ENCODE measurements at places on chromosomes 5 and 9.

DNA sequence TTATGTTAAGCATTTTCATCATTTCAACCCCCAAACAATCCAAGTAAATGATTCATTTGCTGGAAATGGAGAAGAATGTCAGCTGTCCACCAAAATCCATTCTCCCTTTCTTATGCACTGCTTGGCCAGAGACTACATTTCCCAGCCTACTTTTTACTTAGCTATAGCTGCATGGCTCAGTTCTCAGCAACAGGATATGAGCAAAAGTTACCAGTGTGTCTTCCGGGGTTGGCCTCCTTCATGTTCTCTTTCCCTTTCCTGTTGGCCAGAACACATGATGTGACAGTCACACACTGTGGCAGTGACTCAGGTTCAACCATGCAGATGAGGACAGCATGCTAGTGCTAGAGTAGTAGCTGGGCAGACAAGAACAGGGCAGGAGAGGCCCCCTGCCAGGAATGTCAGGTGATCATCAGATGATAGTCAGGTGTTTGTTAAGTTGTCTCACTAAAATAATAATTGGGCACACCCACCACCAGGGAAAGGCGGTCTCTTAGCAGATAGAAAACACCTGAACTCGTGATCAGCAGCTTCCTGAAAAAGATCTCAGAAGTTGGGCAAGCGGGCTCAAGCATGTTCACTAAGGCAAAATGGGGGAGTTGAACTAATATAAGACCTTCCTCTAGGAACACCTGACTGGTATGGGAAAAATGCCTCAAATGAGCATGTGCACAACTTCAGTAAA is 12.2 kb downstream of the GPR150 start:
- H3K27ac ChIP-seq = peak overlapping the region; percentile 89
- H3K27me3 ChIP-seq = peaks cover 5% of the 10 kb centered on the region

DNA sequence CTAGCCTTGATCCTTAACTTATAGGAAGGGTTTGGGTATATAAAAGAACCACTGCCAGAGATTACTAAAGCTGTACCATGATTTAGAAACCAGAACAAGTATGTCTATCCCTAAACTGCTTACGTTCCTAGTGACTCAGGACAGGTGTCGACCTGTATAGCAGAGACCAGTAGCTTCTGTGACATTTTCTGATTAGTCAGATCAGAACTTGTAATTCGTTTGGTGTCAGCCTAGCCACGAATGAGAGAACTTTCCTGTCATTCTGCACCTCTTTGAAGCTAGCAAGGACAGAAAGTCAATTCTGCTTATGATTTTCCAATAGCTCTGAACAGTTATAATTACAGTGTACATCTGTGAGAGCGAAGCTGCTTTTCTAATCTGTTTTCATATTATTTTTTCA is 39.5 kb downstream of the PRKACG start:
- peaks cover 2% of the 10 kb centered on the region for H3K36me3 ChIP-seq
- peaks cover 7% of the 10 kb centered on the region for H3K4me1 ChIP-seq
- no peak for DNase-seq
- H3K4me3 ChIP-seq = no peak overlapping the region
- peaks cover 2% of the 10 kb centered on the region for H3K27me3 ChIP-seq
- H3K27ac ChIP-seq = no peak overlapping the region

DNA sequence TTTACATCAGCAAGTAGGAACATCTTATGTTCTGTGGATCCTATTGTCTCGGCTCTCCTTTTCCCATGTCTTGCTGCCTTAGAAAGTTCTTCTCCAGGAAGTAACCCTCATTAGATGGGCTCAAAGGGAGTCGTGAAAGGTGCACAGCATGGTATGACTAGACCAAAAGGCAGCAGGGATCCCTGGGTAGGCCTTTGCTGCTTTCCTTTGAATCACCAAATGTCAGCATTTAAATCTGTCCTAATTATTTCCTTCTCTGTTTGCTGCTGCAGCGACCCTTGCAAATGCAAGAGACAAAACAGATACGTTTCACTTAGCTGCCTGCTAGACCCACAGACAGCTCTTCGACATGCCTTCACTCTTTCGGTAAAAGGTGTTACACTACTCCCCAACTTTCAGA is 218.4 kb downstream of the ACTL7B start:
- H3K4me1 ChIP-seq = no peaks in the 10 kb centered on the region
- peaks cover 3% of the 10 kb centered on the region for H3K36me3 ChIP-seq
- no peak for DNase-seq

GRCh38 chr9:125812403-125812802 is 65.2 kb downstream of the PBX3 start:
- H3K27me3 ChIP-seq = no peaks in the 10 kb centered on the region
- no peak for DNase-seq
- no peak overlapping the region for H3K27ac ChIP-seq
- H3K4me1 ChIP-seq = no peaks in the 10 kb centered on the region

DNA sequence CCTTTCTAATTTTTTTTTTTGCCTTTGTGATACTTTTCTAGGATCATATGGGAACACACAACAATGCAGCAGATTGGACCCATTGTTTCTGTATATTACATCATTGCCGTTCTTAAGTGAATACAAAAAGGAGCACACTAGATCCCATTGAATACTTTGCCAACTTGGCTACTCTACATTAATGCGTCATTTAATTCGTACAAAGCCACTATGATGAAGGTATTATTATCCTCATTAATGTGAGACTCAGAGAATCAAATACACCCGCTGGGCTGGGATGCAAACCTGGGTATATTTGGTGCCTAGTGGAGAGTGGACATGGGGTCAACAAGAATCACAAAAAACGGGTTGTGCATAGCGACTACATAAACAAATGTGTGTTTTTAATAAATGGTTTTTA is 31.9 kb downstream of the OR2K2 start:
- no peak overlapping the region for H3K27ac ChIP-seq
- H3K27me3 ChIP-seq = peaks cover 12% of the 10 kb centered on the region
- H3K4me3 ChIP-seq = no peak overlapping the region
- DNase-seq = no peak
- peaks cover 2% of the 10 kb centered on the region for H3K4me1 ChIP-seq

GRCh38 chr5:137997726-137998213 is 35.1 kb downstream of the FAM13B start:
- H3K36me3 ChIP-seq = peaks cover 12% of the 10 kb centered on the region
- no peak overlapping the region for H3K4me3 ChIP-seq
- H3K4me1 ChIP-seq = peaks cover 22% of the 10 kb centered on the region
- no peak overlapping the region for H3K27ac ChIP-seq
- no peak for DNase-seq

DNA sequence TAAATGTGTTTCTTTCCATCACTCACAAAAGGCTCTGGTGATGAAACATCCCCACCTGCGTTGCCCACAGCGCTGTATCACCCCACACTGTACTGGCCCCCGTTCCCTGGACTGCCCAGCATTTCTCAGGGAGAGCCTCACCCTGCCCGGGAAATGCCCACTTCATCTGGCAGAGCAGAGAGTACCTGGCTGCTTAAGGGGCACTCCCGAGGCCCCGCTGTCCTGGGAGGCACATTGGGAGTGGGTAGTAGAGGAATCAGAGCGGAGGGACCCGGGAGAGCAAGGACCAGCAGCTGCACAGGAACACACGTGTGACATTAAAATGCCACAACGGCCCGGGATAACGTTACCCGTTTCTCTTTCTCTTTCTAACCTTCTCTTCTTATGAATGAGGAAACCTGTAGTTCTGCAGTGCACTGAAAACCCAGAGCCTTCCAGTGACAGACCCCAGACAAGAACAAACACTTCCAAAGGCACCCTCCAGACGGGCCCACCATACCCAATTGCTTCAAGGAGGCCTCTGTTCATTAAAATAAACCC is 110.0 kb downstream of the ROR2 start:
- no peak overlapping the region for H3K27ac ChIP-seq
- peaks cover 8% of the 10 kb centered on the region for H3K36me3 ChIP-seq
- no peak for DNase-seq
- peaks cover 83% of the 10 kb centered on the region for H3K27me3 ChIP-seq
- H3K4me3 ChIP-seq = no peak overlapping the region

- H3K27ac ChIP-seq = no peak overlapping the region
- H3K4me1 ChIP-seq = peaks cover 13% of the 10 kb centered on the region
- peaks cover 15% of the 10 kb centered on the region for H3K36me3 ChIP-seq
- H3K27me3 ChIP-seq = peaks cover 64% of the 10 kb centered on the region
These were observed 1.7 kb downstream of the ADRA1B start for GRCh38 chr5:159917994-159918393.

DNA sequence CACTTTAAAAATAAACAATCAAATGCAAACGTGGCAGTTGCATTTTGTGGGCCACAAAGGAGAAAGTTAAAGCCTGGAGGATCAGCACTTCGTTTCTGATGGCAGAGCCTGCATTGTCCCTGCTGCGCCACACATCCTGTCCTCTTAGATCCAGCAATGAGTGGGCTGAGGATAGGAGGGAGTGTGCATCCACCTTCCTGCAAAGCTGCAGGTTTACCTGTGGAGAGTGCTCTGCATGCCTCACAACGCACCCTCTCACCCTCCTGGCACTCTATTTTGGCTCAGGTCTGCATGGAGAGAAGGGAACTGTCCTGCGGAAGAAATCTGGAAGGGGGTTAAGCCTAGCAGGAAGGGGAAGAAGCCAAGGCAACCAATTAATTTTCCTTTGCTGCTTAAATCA is 212.2 kb upstream of the SLC24A2 start:
- H3K27me3 ChIP-seq = no peaks in the 10 kb centered on the region
- DNase-seq = no peak
- H3K36me3 ChIP-seq = no peaks in the 10 kb centered on the region
- peaks cover 7% of the 10 kb centered on the region for H3K4me1 ChIP-seq
- H3K4me3 ChIP-seq = no peak overlapping the region

DNA sequence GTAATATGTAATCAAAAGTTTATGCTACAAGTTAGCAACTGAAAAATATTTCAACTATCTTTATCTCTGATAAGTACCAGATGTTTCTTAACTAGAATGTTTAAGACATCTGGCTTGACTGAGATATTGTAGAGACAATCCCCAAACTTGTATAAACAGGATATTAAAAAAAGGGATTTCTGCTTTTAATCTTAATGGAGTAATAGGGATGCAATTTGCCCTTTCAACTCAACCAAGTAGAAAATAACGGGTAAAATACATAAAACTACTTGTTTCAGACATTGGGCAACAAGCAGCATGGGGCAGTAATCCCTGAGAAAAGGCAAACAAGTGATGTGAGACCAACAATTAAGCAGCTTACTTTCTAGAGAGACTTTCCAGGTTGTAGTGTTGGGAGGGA is 9.4 kb upstream of the ADAMTS12 start:
- H3K4me1 ChIP-seq = no peaks in the 10 kb centered on the region
- no peaks in the 10 kb centered on the region for H3K27me3 ChIP-seq
- H3K36me3 ChIP-seq = peaks cover 2% of the 10 kb centered on the region
- no peak for DNase-seq
- H3K4me3 ChIP-seq = no peak overlapping the region

- no peaks in the 10 kb centered on the region for H3K27me3 ChIP-seq
- no peak for DNase-seq
- peak overlapping the region; percentile 95 for H3K27ac ChIP-seq
These were observed 1.6 kb downstream of the DCAF12 start for GRCh38 chr9:34124926-34125325.

DNA sequence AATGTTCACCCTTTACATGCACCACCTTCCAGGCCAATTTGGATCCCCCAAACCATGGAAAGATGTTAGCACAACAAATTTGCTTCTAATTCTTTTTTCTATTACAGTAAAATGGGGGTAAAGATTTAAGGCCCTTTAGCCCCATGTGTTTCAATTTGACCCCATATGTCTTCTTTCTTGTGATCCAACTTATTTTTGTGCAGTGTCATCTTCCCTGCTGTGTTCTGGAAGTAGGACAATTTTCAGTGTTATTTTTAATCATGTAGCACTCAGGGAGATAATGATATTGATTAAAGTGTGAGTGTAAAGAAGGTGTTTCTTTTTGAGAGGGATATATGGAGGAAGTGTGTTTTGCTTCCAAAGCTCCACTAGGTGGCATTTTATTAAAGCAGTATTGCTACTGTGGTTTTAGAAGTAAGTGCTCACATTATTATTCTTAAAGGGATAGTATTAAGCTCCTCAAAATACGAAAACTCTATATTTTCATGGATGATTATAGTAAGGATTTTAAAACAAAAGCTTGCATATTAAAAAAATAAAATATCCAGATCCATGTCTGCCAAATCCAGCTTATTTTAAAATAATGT is 118.7 kb upstream of the ATP10B start:
- H3K4me3 ChIP-seq = no peak overlapping the region
- no peaks in the 10 kb centered on the region for H3K36me3 ChIP-seq
- DNase-seq = no peak
- H3K4me1 ChIP-seq = no peaks in the 10 kb centered on the region

DNA sequence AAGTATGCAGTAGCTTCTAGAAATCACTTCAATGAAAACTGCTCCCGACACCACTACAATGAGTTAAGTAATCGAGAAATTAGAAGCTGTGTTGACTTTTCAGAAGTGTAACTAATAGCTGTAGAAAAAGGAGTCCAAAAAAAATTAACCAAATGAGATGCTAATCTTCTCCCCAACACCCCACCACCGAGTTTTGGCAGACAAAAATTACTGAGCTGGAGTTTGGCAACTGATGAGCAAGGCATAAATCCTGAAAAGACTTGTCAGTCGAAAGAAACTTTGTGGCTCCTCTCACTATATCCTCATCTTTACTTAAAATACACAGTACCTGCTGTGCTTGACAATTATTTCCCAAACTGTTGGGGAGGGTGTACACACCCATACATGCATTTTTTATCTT is 191.9 kb downstream of the EBF1 start:
- H3K4me1 ChIP-seq = peaks cover 7% of the 10 kb centered on the region
- H3K27ac ChIP-seq = no peak overlapping the region
- no peak overlapping the region for H3K4me3 ChIP-seq
- DNase-seq = no peak
- no peaks in the 10 kb centered on the region for H3K36me3 ChIP-seq

GRCh38 chr5:154179846-154180710 is 10.5 kb upstream of the GALNT10 start:
- H3K27ac ChIP-seq = no peak overlapping the region
- DNase-seq = no peak
- H3K4me1 ChIP-seq = peaks cover 10% of the 10 kb centered on the region
- no peak overlapping the region for H3K4me3 ChIP-seq
- peaks cover 13% of the 10 kb centered on the region for H3K27me3 ChIP-seq

- H3K27me3 ChIP-seq = no peaks in the 10 kb centered on the region
- H3K4me3 ChIP-seq = peak overlapping the region; percentile 80
- H3K36me3 ChIP-seq = no peaks in the 10 kb centered on the region
- H3K4me1 ChIP-seq = peaks cover 31% of the 10 kb centered on the region
- peak; percentile 57 for DNase-seq
- peak overlapping the region; percentile 97 for H3K27ac ChIP-seq
These were observed 15.4 kb downstream of the TRAF2 start for GRCh38 chr9:136901516-136902258.

DNA sequence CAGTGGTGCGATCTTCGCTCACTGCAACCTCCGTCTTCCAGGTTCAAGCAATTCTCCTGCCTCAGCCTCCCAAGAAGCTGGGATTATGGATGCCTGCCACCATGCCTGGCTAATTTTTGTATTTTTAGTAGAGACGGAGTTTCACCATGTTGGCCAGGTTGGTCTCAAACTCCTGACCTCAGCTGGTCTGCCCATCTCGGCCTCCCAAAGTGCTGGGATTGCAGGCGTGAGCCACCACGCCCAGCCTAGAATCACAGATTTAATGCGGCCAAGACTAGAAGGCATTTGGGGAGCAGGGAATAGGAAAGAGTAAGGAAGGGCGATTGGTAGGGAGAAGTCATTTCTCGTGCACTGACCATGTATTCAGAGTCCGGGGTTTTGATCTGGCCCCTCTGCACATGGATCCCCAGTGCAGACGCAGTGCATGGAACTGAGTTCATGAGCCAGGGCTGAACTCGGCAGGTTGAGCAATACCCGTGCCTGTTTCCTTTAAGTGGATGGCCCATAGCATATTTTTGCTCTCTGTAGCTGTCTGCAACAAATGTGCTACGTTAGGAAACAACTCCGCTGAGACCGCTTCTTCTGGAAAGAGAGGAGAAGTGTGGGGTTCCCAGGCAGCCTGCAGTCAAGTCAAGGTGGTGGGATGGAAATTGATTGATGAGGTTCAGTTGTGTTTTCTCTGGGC is 3.4 kb upstream of the HMCN2 start:
- no peak for DNase-seq
- H3K36me3 ChIP-seq = peaks cover 5% of the 10 kb centered on the region
- H3K27me3 ChIP-seq = peaks cover 77% of the 10 kb centered on the region
- peaks cover 13% of the 10 kb centered on the region for H3K4me1 ChIP-seq
- no peak overlapping the region for H3K27ac ChIP-seq
